ENCODE measurements at places on chromosomes 3 and 15.
A peak's percentile ranks its signal among the peaks of the same experiment; 100 is the strongest.

- DNase-seq, result peak; percentile 25
These were observed 202.7 kb downstream of the MAGI1 start for GRCh38 chr3:65836047-65836446.

GRCh38 chr3:184540777-184541681 is 20.6 kb upstream of the EPHB3 start:
- DNase-seq, result peak; percentile 63

DNA sequence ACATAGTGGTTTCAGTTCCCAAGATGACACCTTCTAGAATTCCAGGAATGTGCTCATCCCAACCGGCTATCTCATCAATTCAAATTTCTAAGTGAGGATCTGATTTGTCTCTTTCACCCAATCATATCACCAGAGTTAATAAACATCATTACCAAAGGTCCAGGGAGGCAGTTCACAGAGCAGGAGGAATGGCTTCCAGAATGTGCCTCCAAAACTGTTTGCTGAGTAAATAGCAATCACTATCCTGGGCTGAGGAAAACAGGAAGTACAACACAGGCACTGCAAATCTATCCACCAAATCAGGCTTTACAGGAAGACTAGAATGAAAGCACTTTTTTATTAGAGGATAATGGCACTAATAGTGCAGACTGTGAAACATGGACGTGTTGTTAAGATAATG is 61.5 kb downstream of the OSBPL10 start:
- DNase-seq, result no peak

- no peak for DNase-seq
These were observed 15.6 kb upstream of the TLE3 start for GRCh38 chr15:70113304-70113700.

GRCh38 chr3:36743826-36744225 is 20.5 kb downstream of the DCLK3 start:
- no peak for DNase-seq

GRCh38 chr15:60096157-60096556 is 92.0 kb downstream of the FOXB1 start:
- peak; percentile 30 for DNase-seq

DNA sequence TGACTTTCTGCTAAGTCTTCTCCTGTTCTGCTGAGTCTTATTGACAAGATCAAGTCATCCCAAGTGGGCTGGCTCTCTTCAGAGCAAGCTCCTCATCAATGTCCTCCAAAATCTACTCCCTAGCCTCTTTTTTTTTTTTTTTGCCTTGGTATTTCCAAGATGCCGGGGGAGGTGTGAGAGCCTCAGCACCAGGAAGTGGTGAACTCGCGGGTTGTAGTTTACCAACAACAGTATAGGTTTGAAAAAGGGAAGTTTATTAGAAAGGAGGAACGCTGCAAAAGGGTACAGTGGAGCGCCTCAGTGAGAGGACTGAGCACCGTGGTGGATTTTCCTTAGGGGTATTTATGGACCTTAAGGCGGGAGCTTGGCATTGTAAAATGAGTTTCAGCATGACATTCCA is 94.3 kb upstream of the SGO1 start:
- DNase-seq, result no peak

DNA sequence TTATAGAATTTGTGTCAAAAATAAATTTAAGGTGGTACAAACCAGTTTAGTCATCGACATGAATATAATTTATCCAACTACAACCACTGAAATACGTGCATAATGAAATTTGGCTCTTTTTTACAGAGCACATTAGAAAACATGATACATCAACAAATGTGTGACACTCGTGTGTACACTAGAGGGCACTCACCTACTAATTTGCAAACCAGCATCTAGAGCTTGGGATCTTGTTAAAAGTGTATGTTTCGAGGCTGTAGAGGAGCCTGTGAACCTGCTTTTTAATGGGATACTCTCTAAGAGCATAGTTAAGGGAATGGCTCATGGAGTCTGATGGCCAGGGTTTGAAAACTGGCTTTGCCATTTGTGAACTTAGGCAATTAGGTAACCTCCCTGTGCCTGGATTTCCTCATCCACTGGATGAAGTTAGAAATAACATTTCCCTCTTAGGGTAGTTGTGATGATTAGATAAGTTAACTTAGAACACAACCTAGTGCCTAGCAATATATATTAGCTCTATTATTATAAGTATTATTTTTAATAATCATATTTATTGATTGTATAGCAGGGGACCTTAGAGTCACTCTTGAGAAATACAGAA is 8.8 kb upstream of the CPOX start:
- DNase-seq, result peak; percentile 69

- DNase-seq, result peak; percentile 99
These were observed 348.0 kb upstream of the DPPA4 start for GRCh38 chr3:109685084-109686079.

DNA sequence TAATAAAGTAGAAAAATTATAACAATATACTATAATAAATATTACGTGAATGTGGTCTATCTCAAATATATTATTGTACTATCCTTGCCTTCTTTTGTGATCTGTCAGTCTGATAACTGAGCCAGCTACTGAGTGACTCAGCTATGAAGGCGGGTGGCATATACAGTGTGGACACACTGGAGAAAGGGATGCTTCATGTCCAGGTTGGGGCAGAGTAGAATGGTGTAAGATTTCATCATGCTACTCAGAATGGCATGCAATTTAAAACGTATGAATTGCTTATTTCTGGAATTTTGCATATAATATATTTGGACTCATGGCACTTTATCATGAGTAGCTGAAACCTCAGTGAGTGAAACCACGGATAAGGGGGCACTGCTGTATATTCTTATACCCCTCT is 172.9 kb upstream of the TBC1D5 start:
- peak; percentile 11 for DNase-seq

- peak; percentile 55 for DNase-seq
These were observed 182.4 kb downstream of the SHQ1 start for GRCh38 chr3:72665701-72666446.

GRCh38 chr15:61915640-61916039 is 144.6 kb downstream of the VPS13C start:
- no peak for DNase-seq

DNA sequence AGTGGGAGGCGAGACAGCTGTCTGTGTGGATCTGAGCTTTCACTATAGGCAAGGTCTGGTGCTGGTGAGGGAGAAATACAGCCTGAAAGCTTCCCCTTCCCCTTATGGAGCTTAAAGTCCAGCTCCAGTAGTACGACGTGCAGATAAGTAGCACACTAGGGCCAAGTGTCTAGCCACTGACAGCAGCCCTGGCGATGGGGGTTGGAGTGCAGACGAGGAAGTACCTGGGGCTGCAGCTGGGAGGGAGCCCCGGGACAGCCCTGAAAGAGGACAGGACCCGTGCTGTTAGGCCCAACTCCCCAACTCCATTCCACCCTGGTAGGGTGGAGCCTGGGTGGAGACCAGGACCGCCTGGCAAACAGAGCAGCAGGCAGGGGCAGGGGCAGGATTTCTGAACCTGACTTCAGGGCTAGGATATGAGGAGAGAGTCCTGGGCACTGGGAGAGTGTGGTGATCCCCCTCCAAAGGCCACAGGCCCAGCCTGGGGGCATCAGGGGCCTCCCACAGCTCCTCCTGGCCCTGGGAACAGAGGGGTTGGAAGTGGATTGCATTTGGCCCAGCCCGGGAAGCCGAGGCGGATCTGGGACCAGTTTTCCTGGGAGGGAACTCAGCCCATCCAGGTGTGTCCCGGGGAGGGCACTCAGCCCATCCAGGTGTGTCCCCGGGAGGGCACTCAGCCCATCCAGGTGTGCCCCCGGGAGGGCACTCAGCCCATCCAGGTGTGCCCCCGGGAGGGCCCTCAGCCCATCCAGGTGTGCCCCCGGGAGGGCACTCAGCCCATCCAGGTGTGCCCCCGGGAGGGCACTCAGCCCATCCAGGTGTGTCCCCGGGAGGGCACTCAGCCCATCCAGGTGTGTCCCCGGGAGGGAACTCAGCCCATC is 42.8 kb downstream of the BDH1 start:
- no peak for DNase-seq

DNA sequence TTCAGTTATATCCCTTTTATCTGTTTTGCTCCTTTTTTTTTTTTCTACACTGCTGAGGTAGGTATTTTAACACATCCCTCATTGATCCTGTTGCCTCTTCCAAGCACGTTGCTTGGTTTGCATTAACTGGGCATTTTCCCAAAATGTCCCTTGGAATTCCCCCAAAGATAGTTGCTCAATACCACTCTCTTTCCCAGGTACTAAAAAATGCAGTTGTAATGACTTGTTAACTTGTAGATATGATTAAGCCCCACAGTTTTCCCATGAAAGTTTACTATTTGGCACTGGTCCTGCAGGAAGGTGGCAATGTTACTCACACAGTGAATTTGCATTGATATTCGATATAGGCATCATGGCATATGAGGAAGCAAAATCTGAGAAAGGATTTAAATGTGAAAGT is 67.1 kb downstream of the GRM7 start:
- DNase-seq, result no peak

- no peak for DNase-seq
These were observed 18.7 kb downstream of the DNAJC13 start for GRCh38 chr3:132435911-132436425.

DNA sequence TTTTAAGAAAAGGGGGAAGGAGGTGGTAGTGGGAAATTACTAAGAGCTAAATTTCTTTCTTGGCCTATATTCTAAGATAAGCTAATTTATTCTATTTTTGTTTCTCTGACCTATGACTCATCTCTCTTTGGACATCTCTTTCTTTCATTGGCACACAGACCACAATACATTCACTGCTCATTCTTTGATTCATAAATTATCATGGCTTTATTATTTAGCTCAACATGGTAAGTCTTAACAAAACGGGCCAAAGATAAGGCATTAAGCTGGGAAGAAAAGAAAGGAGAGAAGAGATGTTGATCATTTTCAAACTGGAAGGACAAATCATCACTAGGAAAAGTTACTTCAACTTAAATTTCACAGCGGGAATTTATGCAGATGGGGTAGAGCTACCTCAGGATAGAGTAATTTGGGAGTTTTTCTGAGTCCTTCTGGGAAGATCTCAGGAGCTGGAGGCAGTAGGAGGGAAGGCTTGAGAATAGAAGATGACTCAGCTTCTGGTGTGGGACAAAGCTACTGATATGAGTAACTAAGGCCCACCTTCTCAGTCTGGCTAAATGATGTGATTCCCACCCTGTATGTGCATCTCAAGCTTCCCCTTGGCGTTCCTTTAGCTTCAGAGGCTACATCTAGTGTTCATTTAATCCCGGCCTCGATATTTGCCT is 7.5 kb upstream of the ALCAM start:
- peak; percentile 79 for DNase-seq

GRCh38 chr3:133161656-133162055 is 123.5 kb downstream of the TMEM108 start:
- no peak for DNase-seq

- DNase-seq, result no peak
These were observed 28.2 kb upstream of the TRIM59 start for GRCh38 chr3:160477750-160478149.

DNA sequence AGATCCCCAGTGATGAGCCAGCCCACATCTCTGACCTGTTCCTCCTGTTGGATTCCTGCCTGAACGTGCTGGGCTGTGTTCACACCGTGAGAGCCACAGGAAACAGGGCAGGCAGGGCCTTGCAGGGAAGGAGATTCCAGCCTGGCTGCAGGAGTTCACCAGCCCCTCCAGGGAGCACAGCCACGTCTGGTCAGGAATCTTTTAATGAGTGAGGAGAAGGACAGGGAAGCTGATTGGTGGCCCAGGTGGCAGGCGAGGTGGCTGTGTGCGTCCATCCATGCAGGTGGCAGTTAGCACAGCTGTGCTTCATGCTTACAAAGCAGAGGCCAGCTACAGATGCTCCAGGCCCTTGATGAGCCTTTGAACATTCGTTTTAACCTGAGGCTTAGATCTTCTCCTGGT is 10.5 kb downstream of the LRRK1 start:
- DNase-seq, result no peak

DNA sequence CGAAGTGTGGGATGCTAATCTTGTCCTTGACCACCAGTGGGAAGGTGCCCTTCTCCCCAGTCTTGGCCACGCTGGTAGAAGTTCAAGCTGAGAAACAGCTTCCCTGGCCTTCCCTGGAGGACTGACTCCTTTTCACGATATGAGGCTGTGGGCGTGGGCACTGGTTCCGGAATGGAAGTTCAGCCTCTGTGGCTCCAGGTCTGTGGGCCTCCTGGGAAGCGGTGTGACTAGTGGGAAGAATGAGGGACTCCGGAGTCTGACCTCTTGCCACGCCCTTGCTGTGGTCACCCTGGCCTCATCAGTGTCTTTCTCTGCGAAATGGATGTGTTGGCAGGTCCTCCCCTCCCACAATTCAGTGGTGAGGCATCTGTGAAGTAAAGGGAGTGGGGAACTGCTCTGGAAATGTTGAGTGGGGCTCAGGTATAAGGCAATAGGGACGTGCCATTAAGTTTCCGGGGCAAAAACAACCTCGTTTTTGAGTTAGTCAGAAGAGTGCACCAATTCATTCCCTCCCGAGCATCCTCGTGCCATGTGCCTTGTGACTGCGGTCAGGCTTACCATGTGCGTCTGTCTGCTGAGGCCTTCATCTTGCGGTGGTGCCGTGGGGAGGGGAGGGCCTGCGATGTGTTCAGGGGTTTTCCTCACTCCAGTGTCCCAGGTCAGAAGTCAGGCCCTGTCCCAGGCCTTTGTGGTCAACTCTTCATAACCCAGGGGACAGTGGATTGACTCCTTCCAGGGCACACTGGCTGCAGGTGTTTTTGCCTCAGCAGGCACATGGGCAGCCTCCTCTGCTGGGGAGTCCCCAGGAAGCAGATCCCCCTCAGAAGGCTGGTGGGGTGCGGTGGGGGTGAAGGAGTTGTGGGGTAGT is 11.8 kb upstream of the SEC13 start:
- no peak for DNase-seq

- DNase-seq, result no peak
These were observed 199.6 kb upstream of the EIF1B start for GRCh38 chr3:40109641-40110490.

DNA sequence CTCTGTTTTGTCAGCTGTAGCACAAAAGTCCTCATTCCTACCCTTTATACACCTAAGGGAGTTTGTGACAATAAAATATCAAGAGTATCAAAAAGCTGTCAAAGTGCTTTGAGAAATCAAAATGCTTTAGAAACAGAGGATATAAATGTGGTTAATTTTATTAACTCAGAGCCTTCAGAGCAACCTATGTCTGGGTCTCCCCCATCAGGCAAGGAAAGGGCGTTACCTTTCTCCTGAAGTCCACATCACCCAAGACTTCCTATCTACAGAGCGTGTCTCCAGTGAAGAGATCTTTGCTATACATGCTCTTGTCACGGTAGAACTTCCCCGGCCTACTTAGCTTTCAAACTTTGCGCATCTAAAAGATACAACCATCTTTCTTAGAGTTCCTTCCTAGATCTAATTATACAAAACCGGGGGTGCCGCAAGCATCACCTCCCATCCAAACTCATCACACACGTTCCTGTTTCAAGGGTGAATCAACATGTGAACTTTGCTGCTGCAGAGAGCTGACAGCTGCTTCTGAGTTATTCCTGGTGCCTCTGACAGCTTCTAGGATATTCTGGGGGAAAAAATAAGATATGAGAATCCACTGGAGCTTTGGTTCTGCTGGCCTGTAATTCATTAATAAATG is 93.0 kb downstream of the RARB start:
- DNase-seq, result no peak

GRCh38 chr15:22958487-22959280 is 21.5 kb downstream of the CYFIP1 start:
- no peak for DNase-seq

Data from A172 (cell line).